Activated CD4-positive, alpha-beta T cell treated with anti-CD3 and anti-CD28 coated beads for 48 hours (primary cell): ENCODE measurements at places on chromosomes 2 and 18.

GRCh38 chr2:232698556-232699091 is 1.5 kb downstream of the GIGYF2 start:
- no peak for DNase-seq

- DNase-seq: peak; percentile 24
Measured at GRCh38 chr18:75209951-75210258, 692 bp upstream of the TSHZ1 start.

GRCh38 chr2:202186641-202187202 is 51.7 kb downstream of the SUMO1 start:
- DNase-seq: no peak

DNA sequence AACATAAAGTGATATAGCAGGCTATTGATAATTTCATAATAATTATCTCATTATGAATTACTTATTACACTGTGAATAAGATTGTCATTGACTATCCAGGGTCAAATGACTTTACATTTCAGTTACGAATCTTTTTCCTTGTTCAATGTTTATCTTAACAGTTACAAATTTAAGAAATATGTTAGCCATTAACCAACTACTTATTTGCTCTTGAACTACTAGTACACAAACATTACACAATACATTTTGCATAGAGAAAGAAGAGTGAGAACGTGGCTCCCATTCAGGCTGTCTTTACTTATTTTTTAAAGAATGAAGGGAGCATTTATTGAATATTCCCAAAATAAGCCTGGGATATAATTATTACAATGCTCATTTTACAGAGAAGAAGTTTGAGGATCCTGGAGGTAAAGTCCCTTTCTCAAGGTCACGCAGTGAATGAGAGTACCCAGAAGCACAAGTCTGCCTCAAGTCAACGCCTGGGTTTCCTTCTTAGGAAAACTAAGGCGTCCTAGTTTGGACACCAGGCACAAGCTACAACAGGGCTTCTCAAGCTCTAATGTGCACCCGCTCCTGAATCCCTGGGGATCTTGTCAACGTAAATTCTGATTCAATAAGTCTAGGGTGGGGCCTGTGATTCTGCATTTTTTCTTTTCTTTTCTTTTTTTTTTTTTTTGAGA is 164.2 kb downstream of the FIGN start:
- no peak for DNase-seq

- no peak for DNase-seq
Measured at GRCh38 chr2:12651641-12652040, 65.1 kb upstream of the TRIB2 start.

- DNase-seq: no peak
Measured at GRCh38 chr2:16227811-16228462, 287.6 kb downstream of the MYCN start.

DNA sequence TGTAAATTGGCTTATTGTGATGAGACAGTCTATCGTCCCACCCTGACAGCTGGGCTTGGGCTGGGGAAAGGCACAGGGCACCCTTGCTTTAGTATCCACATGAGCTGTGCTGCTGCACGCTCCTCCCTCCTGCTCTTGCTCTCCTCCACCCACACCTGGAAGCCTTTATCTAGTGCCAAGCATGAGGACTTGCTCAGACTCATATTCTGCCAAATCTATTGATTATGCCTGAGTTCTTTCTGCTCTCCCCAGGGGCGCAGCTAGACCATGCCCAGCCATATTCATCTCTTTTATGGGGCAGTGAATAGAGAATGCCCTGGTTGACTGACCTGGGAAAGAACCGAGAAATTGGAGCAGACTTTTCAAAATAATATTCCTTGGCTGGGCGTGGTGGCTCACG is 29.0 kb upstream of the DPYSL5 start:
- DNase-seq: no peak
